ENCODE measurements at places on chromosomes 1 and 21.
A peak's percentile ranks its signal among the peaks of the same experiment; 100 is the strongest.

- peak; percentile 60 for DNase-seq
These were observed 788.4 kb upstream of the PRMT6 start for GRCh38 chr1:106268070-106268469.

DNA sequence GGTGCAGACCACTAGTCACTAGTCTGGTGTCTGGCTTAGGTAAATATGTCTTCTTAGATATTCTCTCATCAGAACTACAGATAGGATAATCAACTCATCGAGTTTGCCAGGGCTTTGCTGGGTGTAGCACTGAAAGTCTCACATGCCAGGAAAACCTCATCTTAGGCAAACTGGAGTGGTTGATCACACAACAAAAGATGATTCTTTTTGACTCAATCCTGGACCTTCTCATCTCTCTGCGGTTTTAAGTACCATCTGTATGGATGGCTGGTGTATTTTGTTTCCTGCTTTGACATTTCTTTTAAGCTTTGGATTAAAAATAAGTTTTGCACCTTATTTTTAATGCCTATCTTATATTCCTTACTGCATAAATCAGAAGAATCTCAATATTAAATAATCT lies 11.3 kb downstream of the GBP2 start:
- DNase-seq: no peak

GRCh38 chr1:72357411-72357810 lies 75.1 kb upstream of the NEGR1 start:
- DNase-seq: no peak

- no peak for DNase-seq
These were observed 347.8 kb downstream of the DUSP10 start for GRCh38 chr1:221394011-221394544.

GRCh38 chr1:63878932-63879331 lies 105.1 kb downstream of the ROR1 start:
- no peak for DNase-seq

- no peak for DNase-seq
These were observed 127.3 kb upstream of the POU3F1 start for GRCh38 chr1:38173848-38174247.

DNA sequence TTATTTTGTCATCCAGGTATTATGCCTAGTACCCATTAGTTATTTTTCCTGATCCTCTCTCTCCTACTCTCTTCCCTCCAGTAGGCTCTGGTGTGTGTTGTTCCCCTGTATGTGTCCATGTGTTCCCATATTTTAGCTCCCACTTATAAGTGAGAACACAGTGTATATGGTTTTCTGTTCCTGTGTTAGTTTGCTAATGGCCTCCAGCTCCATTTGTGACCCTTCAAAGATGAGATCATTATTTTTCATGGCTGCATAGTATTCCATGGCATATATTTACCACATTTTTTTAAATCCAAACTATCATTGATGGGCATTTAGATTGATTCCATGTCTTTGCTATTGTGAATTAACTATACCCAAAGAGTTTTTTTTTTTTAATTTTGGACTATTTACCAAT lies 1675.7 kb upstream of the B3GALT2 start:
- no peak for DNase-seq

All from SK-N-DZ (cell line).